ENCODE measurements at places on chromosomes 4 and X.

GRCh38 chr4:84167564-84167963 is 331.5 kb downstream of the NKX6-1 start:
- DNase-seq, result no peak

GRCh38 chr4:24240655-24241054 is 343.7 kb downstream of the DHX15 start:
- no peak for DNase-seq

GRCh38 chrX:41589634-41590270 is 99.0 kb upstream of the GPR34 start:
- DNase-seq, result no peak

GRCh38 chr4:177489471-177490246 is 47.4 kb upstream of the AGA start:
- DNase-seq, result no peak

DNA sequence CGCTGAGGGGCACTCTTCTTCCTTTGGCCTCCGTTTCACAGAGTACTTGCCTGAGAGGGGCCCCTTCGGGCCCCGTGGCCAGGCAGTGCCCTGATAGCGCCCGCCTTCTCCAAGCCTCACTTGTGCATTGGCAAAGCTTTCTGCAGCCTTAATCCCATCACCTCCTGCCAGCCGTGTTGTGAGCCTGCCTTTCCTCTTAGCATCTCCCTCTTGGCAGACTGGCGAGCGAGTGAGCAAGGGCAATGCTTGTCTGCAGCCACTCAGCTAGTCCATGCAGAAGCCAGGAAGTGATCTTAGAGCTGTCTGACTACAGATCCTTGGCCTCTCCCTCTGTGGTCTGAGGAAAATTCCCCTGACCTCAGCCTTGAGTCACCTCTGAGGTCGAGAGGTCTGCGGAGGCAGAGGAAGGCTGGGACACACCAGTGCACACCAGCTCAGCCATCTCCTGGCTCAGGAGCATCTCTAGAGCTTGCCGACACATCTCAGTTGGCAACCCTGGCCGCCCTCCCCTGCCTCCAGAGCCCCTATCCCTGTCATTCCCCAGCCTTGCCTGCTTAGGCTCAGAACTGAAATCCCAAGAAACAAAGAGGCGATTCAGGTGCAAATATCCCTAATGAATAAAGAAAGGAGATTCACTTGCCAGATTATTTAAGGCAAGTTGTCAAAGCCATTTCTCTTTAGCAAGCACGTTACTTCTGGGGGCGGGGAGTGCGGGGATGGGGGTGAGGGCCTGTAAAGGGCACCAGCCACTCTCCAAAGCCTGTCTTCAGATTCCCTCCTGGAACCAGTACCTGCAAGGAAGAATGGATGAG is 143.5 kb upstream of the MAMLD1 start:
- DNase-seq, result no peak
